ENCODE measurements at places on chromosomes 6 and 20. TPM values are rescaled to one million over a fixed set of nuclear protein-coding genes. Genes with fewer than 3 reads are reported as not detected.
A peak's percentile ranks its signal among the peaks of the same experiment; 100 is the strongest.

ARFGEF3 gene
- 0.82 TPM for total RNA-seq

COL11A2 gene
- total RNA-seq: 0.98 TPM

C6orf15 gene
- not detected for total RNA-seq

SMLR1 gene
- not detected for total RNA-seq

BPIFB4 gene
- not detected for total RNA-seq

ZNF165 gene
- total RNA-seq: 0.37 TPM

TRIM10 gene
- not detected for total RNA-seq

LRFN2 gene
- not detected for total RNA-seq

TCP11 gene
- not detected for total RNA-seq

PCED1A gene
- total RNA-seq: 22.6 TPM

SDCBP2 gene
- total RNA-seq: 0.50 TPM

CDH26 gene
- 0.27 TPM for total RNA-seq

TBXT gene
- not detected for total RNA-seq

HTR1B gene
- total RNA-seq: not detected

DNA sequence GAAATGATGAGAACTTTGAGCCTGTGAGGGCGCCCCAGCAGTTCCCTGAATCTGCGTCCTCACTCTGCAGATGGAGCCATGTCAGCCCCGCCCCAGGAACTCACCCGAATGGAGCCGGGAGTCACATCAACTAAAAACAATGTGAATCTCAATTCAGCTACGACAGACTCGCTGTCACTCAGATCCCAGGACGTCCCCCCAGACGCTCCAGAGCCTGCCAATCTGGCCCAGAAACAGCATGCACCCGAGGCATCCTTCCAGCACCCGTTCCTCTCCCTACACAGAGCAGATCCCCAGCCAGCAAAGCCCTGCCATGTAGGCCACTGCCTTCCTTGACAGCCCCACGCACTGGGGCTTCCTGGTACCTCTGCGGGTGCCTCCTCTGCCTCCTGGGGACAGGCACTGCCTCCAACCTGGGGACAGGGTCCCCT, 248.0 kb downstream of the TTLL2 start:
- DNase-seq: no peak

GRCh38 chr6:24667378-24667803, 514 bp downstream of the ACOT13 start:
- peak; percentile 17 for DNase-seq

- DNase-seq: peak; percentile 82
These were observed 800.1 kb upstream of the CITED2 start for GRCh38 chr6:140174524-140174923.

DNA sequence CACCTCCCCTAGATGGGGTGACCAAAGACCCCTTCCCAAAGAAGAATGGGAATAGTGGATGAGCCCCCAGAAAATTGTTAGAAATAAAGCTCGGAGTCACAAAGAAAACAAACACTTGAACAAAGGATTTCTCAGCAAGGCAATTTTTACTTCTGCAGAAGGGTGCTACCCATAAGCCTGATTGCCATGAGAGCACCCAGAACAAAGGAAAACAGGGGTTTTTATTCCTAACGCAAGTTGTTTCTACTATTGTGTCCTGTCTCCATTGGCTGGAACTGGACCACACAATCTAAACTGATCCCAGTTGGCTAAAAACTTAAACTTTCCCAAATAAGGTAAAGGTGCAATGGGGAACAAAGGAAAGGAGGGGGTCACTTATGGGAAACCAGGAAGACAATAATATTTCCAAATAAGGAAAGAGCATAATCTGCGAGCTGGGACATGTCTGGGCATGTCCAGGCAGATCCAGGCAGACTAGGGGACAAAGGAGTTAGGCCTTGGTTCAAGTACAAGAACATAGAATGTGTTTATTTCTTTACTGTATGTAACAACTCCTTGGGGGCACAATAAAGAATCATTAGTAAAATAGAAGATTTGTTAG, 20.0 kb downstream of the HLA-B start:
- DNase-seq: no peak

DNA sequence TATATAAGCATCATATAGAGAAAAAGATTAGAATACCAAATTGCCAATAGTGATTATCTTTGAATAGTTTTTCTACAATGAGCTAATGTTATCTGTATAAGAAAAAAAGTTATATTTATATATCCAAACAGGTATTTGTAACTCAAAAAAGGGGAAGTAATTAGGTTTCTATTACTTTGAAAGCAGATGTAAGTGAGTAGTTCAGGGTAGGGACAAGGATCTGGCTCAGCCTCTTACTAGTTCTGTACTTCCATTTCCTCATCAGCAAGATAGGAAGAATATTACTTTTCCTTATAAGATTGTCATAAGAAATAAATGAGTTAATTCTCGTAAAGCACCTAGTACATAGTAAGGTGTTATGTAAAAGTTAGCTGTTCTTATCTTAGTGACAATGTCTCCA, 32.2 kb downstream of the AHI1 start:
- DNase-seq: no peak

GRCh38 chr20:47635256-47635655, 133.6 kb downstream of the NCOA3 start:
- DNase-seq: no peak

DNA sequence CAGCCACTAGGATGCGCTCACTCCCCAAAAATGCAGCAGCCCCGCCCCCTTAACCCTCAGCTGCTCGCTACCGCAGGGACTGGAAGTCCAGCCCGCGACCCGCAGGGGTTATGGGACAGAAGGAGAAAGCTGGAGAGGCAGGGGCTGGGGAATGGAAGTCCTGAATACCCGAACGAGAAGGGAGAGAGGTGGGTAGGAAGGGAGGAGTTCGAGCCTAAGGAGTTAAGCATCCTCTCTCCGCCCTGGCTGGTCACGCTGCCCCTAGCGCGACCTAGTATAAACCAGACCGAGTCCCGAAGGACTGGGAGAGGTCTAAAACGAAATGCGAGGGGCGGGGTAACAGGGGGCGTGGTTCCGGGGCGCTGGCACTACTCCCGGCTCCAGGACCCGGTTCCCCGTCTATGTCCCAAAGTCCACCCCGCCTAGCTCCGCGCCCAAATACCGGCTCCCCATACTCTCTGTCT, 448 bp upstream of the DDAH2 start:
- DNase-seq: peak; percentile 83

DNA sequence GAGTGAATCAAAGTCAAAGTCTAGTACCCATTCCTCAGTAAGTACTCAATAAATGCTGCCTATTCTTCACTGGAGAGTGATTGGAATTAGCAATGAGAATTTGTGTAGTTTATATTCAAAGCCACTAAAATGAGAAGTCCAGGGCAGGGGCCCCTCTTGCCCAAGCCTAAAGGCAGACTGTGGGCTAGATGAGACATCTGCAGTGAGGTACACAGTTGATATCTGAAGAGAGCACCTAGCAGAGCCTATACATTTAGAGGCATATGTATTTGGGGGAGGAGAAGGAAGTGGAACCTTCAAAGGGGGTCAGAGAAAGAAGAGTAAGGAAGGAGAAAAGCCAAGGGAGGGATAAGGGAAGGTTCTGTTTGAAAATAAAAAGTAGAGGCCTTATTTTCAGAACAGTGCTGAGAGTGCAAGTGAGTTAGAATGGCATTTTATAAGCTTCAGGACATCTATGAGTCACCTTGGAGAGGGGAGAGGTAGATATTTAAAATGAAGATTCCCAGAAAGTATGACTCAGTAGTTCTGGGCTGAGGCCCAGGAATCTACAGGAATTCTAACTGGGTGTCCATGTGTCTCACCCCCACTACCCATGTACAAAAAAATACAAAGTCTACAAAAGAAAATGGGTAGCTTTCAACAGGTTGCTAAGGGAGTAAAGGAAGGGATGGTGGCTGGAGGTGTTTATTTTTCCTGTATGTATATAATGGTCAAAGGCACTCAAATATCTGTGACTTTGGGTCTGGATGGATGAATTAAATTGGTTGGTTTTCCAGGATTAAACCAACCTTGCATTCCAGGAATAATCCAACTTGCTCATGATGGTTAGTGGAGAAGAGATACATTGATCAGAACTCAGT, 135.1 kb downstream of the ZFP64 start:
- no peak for DNase-seq

DNA sequence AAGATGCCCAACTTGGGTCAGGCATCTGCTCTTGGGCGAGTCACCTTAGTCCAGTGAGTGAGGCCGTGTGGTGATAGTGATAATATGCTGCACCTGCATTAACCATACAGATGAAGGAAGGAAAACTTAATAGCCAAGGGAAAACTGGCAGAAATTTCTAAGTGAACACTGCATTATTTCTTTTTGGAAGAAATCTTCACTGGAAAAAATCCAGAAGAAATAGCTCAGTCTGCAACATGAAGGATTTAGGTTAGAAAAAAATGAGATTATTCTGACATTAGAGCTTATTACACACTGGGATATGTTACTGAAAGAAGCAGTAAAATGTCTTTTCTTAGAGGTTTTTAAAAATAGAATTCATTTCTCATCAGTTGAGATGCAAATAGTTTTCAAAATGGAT, 947.3 kb downstream of the KIF16B start:
- DNase-seq: no peak

GRCh38 chr6:50681213-50681824, 32.0 kb upstream of the TFAP2D start:
- no peak for DNase-seq

GRCh38 chr6:101392586-101393230, 800 bp upstream of the GRIK2 start:
- peak; percentile 3 for DNase-seq

- no peak for DNase-seq
These were observed 1.3 kb downstream of the PPP1R3G start for GRCh38 chr6:5086294-5086890.

DNA sequence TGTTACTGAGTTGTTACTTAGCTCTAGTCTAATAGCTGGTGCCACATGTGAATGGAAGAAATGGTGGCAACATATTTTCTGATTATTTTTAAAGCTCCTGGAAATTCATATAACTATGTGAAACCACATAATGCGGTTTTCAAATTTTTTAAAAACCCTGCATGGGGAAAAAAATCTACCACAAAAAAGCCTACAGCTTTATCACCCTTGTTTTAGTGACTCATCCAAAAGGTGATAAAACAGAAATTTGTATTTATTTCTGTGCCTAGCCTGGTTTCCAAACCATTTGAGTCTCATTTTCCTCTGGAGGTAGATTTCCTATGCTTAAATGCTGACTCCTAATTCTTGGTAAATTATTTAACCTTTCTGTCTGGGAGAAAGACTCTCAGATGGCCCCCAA, 5.4 kb upstream of the FBXO30 start:
- DNase-seq: no peak

GRCh38 chr6:134480593-134480992, 162.7 kb upstream of the SGK1 start:
- no peak for DNase-seq

- DNase-seq: peak; percentile 10
These were observed 34.8 kb downstream of the CTNNBL1 start for GRCh38 chr20:37728635-37728983.

DNA sequence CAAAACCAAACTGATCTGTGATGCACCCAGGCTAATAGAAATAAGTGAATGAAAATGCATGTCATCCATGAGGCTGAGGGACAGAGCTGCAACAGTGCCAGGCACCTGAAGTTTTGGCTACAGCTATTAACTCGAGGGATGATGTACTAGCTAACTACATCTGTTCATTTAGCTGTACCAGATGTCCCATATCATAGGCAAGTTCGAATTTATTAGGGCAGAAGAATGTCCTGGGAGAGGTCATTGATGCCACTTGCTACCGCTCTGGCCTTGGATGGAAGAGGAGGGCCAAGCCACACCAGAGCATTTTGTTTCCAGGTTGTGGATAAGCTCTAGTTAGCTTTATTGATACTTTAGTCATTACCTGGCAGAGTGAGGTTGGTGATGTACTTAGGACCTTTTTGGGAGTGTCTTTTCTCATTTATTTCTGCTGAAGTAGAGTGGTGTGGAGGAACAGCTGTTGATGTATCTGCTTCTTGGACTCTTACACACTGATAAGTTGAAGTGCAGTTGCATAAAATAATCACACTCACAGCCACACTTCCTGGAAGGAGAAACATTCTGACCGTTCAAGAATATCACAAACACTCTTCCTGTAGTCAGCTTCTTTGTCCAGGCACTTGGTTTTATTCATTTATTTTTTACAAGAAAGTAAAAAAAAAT, 8.2 kb downstream of the ZFAND3 start:
- DNase-seq: no peak

DNA sequence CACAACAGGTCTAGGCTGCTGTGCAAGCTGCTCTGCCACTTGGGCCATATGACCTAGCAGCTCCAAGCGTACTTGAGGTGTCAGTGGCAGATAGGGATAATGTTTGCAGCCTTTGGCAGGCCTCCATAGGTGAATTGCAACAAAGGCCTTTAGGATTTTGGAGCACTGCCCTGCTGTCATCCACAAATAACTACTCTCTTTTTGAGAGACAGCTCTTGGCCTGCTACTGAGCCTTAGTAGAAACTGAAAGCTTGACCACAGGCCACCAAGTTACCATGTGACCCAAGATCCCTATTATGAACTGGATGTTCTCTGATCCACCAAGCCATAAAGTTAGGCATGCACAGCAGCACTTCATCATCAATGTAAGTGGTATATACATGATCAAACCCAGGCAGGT, 29.9 kb downstream of the FBXO30 start:
- DNase-seq: no peak

- DNase-seq: no peak
These were observed 662.2 kb downstream of the DHX35 start for GRCh38 chr20:39624316-39624715.

GRCh38 chr6:15870333-15871043, 207.7 kb upstream of the DTNBP1 start:
- DNase-seq: no peak

- DNase-seq: no peak
These were observed 105.8 kb upstream of the SPTLC3 start for GRCh38 chr20:12902992-12903391.

GRCh38 chr6:28920281-28920680, 3.5 kb downstream of the TRIM27 start:
- DNase-seq: no peak

- DNase-seq: no peak
These were observed 1.7 kb upstream of the TCP11 start for GRCh38 chr6:35142588-35143569.

DNA sequence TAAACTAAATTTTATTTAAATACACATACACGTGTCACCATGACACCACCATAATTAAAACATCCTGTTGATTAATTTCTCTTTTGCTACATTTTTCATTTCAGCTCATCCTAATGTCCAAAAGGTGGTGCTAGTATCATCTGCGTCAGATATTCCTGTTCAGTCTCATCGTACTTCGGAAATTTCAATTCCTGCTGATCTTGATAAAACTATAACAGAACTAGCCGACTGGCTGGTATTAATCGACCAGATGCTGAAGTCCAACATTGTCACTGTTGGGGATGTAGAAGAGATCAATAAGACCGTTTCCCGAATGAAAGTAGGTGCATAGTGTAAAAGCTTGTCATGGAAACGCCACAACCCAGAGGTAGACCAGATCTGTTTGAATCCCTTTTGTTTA, 263.4 kb downstream of the UTRN start:
- DNase-seq: no peak

- peak; percentile 84 for DNase-seq
These were observed 78.6 kb downstream of the LINC00237 start for GRCh38 chr20:21027569-21027968.

Data from SK-MEL-5 (cell line).